ENCODE measurements at places on chromosomes 5 and 9.

GRCh38 chr5:107268241-107268640 is 402.5 kb downstream of the EFNA5 start:
- no peak for DNase-seq

DNA sequence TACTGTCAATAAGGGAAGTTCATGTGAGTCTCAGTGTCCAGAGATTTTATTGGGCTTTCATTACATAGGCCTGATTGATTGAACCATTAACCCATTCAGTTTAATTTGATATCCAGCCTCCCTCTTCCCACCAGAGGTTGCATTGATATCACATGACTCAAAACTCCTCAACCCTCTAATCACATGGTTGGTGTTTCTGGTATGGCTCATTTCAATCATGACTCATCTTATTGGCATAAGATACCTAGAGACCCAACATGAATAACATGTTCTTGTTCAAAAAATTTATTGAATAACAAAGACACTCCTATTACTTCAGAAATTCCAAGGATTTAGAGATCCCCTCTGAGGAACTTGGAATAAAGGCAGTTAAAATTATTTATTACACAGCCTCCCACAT is 982.2 kb downstream of the TLE1 start:
- DNase-seq, result no peak

- DNase-seq, result no peak
These were observed 127.4 kb downstream of the BARX1 start for GRCh38 chr9:93827545-93828330.

DNA sequence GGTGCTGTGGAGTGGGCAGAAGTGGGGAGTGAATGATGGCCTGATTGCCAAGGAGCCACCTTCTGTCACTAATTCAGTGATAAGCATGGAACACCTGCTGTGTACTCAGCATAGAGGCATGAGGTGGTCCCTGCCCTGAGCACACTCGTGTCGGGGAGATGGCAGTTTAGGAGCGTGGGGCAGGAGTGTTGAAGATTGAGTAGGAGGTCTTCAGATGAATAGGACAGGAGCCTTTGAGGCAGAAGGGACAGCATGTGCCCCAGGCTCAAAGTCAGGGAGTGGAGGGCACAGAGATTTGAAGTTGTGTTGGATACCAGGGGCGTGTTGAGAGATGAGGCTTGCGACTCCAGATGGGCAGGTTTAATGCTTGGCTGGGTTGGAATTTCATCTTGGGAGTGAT is 55.0 kb downstream of the ZNF618 start:
- DNase-seq, result no peak

- no peak for DNase-seq
These were observed 657.2 kb downstream of the TLE1 start for GRCh38 chr9:81032030-81032572.

DNA sequence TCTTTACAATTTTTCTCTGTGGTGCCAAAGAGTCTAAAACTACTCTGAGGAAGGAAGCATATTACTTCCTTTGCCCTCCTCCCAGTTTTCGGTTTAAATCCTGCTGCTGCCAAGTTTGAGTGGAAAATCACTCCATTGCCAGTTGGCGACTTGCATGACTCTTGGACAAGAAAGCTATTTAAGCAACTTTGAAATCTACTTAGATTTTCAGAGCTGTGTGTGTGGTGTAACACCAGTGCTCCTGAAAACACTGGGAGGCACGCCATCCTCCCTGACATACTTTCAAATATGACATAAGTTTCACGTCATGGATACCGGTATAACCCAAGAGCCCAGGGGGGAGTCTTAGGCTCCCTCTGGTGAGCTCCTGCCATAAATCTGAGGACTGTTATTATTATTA is 83.5 kb upstream of the RIOK2 start:
- no peak for DNase-seq
